ENCODE measurements at places on chromosomes 12 and 14. TPM values are rescaled to one million over a fixed set of nuclear protein-coding genes. Genes with fewer than 3 reads are reported as not detected.

DNA sequence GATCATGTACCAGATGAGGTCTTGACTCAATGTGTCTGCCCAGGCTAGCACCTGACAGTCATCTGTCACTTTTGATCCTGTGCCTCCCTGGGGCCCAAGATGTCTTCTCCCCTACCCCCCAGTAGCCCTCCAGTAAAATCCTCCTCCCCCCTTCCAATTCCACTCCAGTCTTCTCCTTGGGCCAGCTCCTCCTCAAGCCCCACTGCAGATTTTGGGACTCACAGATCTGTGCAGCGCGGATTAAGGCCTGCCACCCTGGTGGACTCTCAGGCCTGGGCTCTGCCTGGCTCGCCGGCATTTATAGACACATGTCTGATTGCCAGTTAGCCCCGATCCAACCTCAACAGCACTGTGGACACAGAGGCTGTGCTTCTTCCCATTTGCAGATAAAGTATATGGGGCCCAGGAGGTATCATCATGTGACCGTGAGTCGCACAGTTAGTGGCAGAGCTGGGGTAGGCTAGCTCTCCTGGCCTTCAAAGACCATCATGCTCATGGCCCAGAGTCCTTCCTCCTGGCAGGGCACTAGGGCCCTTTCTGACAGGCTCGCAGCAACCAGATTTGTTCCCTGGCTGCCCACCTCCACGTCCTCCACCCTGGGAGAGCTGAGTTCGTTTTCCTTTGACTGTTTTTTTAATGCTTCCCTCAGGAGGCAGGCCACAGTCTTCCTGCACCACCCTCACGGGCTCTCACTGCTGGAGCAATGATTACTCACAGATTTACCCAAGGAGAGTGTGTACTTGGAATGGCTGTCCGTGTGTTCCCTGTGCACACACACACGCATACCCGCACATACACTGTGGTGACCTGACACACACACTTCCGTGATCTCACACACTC, 98.3 kb upstream of the DIO3 start:
- DNase-seq: no peak

DNA sequence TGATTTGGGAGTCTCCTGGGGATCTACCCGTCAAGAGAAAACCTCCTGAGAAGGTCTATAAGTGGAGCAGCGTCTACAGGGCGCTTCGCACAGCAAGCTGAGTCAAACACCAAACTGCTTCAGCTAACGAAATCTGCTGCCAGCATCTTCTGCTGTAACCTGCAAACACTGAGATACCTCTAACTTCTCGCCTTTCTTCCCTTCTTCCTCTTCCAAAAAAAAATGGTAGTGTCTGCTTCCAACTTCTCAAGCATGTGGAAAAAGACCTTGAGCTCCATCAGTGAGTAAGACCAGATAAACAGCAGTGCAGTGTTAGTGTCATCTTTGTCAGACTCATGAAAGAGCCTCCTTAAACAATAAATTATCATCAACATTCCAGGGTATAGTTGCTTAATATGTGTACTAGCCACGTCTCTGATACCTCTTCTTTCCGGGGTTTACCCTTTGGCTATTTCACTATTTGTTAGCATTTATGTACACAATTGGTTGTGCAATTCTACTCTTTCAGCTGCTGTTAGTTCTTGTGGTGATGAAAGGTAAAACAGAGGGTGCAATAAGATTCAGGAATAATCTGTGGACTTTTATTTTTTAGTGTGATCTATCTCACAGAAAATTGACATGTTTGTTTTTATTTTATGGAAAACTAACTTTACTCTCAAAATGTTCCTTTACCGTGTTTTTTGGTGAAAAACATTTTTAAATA, 81.6 kb downstream of the LLPH start:
- no peak for DNase-seq

SLCO1A2 gene
- not detected for polyA plus RNA-seq

DNA sequence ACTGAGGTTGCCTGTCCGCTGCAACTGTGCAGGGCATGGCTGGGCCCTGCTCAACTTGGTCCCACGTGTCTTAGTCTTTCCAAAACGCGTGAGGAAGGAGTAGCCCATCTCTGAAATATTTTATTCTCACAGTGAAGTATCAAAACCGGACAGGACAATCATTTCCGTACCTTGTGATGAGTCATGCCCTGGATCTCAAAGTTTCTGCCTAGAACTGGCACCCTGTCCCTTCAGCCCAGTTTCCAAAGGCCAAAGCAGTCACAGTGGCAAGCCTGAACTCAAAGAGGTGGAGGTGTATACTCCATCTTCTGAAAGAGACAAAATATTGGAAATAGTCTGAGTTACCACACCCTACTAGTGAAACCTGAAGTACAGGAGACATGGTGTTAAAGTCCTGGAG, 28.5 kb upstream of the SRGAP1 start:
- no peak for DNase-seq

DNA sequence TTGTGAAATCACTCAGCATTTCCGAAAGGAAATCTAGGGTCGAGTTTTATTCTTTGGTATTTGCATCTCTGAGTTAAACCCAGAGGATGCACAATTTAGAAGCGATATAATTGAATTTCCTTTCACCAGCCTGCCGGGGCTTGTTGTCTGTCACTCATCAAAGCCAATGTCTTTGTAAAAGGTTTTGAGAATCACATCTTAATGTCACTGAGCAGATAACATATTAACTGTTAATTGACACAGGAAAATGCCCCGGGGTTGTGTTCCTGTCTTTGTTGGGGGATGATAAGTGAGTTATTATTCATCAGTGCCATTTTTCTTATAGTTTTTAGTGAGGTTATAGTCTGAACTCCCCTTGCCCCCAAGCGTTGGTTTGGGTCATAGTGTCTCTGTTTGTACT, 73.4 kb downstream of the DUSP6 start:
- peak; percentile 83 for DNase-seq

NKX2-1 gene
- not detected for polyA plus RNA-seq

Data from adrenal gland (tissue), 19 donors.